Activated CD8-positive, alpha-beta T cell treated with anti-CD3 and anti-CD28 coated beads for 36 hours (primary cell): ENCODE measurements at places on chromosomes 11 and 22. TPM values are rescaled to one million over a fixed set of nuclear protein-coding genes. Genes with fewer than 3 reads are reported as not detected.

The IGLL1 gene
- total RNA-seq, result not detected

DNA sequence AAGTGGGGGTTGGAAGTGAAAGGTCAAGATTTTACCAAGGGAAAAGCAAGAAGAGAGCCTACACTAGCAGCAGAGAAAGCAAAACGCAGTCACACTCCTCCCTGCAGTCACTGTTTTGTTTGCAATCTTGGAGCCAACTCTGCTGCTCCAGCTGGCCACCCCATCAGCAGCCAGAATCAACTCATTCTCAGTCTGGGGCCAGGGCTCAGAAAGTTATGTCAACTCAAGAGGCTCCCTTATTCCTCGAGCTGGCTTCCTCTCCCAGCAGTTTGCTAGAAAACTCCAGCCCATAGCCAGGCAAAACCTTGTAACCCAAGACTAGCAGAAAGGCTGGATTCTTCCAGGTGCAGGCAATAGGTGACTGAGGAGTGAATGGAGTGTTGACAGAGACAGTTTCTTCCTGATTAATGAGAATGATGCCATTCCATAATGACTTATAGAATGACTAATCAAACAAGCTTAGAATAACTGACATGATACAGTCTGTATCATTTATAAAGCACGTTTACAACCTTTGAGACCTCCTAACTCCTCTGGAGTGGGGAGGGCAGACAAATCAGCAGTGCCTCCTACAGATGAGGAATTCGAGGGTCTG, 53.4 kb downstream of the P4HA3 start:
- no peak for DNase-seq

The MS4A6E gene
- total RNA-seq, result not detected

- DNase-seq, result peak; percentile 79
These were observed 34.8 kb upstream of the CARS1 start for GRCh38 chr11:3091846-3092602.

DNA sequence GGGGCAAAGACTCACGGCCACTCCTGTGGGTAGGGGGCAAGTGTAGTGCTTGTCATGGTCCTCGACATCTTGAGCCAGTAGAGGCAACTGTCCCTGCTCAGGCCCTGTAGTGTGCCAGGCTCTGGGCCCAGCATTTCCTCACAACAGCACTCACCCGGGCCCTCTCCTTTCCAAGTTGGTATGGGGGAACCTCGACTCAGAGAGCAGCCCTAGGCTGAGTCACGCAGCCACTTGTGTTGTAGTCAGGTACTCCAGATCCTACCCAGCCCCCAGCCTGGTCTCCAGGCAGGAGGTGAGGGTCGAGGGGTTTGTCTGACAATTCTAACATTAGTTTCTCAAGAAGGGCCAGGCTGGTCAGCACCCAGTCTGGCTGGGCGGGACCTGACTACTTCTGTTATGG, 4.1 kb downstream of the RELT start:
- no peak for DNase-seq

DNA sequence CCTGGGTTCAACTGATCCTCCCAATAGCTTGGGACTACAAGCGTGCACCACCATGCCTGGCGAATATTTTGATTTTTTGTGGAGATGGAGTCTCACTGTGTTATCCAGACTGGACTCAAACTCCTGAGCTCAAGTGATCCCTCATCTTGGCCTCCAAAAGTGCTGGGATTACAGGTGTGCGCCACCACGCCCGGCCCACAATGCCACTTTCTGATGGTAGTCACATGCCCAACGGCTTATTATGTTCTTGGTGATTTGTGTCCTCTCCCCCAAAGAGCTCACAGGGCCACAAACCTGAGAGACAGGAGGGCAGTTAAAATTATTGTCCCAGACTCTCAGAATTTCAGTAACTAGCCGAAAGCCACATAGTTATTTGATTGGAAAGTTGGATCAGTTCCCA, 9.6 kb downstream of the GRIK4 start:
- no peak for DNase-seq

The FAM180B gene
- total RNA-seq, result not detected

The IFITM1 gene
- total RNA-seq, result 304 TPM

DNA sequence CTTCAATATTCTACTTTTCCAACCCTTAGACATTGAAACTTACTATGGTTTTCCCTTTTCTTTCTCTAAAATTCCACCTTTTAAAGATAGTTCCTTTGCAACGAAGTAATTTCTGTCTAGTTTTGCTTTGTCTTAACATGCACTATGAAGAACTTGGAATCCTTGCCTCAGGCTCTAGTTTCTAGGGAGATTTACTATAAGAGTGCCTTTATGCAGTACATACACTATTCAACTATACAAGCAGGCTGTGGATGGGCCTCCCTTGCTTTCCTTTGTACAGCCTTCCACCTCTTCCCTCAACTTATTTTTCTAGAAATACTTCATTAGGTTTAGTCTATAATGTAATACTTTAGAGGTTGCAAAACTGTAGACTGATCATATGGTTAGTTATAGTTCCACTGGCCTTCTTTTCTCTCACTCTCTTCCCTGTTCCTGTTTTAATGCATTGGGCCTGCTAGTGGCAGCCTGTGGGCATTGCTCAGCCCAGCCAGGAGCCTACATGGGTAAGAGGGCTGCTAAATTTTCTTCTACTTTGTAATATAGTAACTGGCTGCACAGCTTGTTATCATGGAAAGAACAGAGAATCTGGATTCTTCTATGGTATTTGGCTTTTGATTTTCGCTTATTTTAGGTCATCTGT, 100.2 kb downstream of the C11orf87 start:
- no peak for DNase-seq

DNA sequence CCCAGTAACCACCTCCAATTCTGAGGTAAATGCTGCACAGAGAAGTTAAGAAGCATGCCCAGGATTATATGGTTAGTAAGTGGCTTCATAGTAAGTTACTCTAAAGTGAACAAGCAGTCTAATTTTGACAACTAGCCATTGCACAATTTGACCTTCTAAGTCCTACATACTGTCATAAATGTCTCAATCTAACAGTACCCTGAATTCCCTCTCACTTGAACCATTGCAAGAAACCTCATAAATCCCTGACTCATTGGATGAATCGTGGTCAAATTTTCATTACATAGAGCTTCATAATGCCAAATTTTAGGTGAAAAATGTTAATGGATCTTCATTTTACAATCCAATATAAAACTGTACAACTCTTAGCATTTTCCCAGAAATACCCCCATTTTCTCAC, 217.3 kb upstream of the GRIA4 start:
- no peak for DNase-seq

DNA sequence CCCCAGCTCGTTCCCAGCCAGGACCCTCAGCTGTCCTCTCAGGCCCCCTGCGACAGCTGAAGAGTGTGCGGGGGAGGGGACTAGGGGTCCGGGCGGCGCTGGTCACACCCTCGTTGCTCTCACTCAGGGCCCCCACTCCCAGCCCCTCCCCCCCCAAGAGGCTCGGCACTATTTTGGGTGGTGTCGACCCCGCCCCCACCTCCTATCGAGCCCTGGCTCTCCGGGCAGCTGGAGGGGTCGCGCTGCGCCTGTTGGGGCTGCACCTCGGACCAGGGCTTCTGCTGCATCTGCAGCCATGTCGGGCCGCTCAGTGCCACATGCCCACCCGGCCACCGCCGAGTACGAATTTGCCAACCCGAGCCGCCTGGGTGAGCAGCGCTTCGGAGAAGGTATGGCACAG, at the start of gene HSPB2:
Gene HSPB2 (plus strand): TSS at position 200 of the 400 bp plus-strand sequence. CDS start 96 bp downstream, at position 296.
- no peak for DNase-seq

The SMDT1 gene
- total RNA-seq, result 61.2 TPM

The INPPL1 gene
- total RNA-seq, result 78.4 TPM

GRCh38 chr11:119371778-119372182, 9.7 kb downstream of the USP2 start:
- DNase-seq, result no peak
